Neural progenitor cell (in vitro differentiated cells): ENCODE measurements at places on chromosomes 2 and 18. TPM values are rescaled to one million over a fixed set of nuclear protein-coding genes. Genes with fewer than 3 reads are reported as not detected.
A peak's percentile ranks its signal among the peaks of the same experiment; 100 is the strongest.

DNA sequence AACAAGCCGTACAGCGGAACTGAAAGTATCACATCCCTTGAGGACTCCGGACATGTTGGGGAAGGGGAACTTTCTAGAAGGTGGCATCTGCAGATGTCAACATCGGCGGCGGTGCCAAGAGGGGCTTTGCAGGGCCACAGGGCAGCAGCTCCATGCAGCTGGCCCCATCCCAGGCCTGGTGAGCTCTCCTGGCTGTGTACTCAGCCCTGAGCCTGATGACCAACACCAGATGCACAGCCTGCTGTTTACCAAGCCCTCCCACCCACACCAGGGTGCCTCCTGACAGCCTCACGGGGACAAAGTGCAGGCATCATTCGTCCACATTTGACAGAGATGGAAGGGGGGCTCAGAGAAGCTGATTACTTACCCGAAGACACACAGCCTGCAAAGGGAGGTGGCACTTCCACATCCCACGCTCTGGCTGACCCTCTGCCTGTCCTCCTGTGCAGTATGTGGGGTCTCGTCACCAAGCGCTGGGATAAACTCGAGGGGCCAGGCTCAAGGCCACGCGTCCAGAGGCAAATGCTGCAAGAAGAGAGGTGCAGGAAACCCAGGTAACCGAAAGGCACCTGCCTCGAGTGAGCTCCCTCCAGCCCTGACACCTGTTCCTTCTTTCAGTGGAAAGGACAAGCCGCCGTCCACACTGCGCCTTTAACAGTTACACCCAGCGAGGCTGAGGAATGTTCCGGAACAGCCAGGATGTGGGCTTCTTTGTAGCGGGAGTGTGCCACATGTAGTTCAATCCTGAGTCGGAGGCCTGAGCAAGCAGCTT is 69.0 kb upstream of the ASAP2 start:
- H3K4me1 ChIP-seq = peaks cover 11% of the 10 kb centered on the region
- no peaks in the 10 kb centered on the region for H3K36me3 ChIP-seq
- peaks cover 24% of the 10 kb centered on the region for H3K27me3 ChIP-seq
- no peak for DNase-seq
- no peak overlapping the region for H3K27ac ChIP-seq
- no peak overlapping the region for H3K4me3 ChIP-seq

KCNJ13 gene
- 19.6 and 21.9 TPM in 2 replicates for total RNA-seq

DNA sequence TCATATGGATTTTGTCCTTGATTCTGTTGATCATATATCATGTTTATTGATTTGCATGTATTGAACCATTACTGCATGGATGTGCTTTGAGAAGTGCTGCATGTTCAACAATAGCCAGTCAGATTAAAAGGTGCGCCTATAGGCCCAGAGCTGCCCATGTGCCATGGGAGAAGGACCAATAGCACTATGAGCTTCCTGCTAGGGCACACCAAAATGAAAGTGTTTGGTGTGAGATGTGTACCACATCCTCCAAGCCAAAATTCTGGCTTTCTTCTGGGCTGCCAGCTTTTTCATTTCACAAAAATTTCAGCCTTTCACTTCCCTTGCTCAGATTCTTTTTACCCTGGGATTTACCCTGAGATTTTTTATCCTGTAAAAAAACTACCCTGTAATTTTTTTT is 34.8 kb upstream of the MMADHC start:
- H3K4me3 ChIP-seq = no peak overlapping the region
- no peak for DNase-seq
- no peak overlapping the region for H3K27ac ChIP-seq
- H3K27me3 ChIP-seq = no peaks in the 10 kb centered on the region

DNA sequence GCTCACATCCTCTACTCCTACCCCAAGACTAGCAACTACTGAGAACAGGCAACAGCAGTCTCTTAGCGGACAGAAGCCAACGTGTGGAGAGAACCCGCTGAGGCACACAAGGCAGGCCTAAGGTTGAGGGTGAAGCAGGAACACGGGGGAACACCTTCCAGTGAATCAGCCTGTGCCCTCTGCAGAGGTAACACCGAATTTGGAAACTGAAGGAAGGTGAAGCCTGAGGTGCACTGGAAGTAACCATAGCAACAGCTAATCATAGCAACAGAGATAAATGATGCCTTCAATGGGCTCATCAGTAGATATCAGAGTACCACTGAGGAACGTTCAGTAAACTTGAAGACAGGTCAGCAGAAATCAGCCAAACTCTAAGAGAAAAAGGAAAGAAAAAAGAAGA is 43.3 kb downstream of the OSBPL1A start:
- H3K4me3 ChIP-seq = no peak overlapping the region
- H3K27ac ChIP-seq = no peak overlapping the region
- H3K36me3 ChIP-seq = no peaks in the 10 kb centered on the region

UGT1A1 gene
- not detected in 2 replicates for total RNA-seq

GRCh38 chr2:226773291-226773690 is 26.3 kb downstream of the IRS1 start:
- DNase-seq = no peak
- H3K36me3 ChIP-seq = no peaks in the 10 kb centered on the region
- H3K27ac ChIP-seq = no peak overlapping the region
- H3K4me3 ChIP-seq = no peak overlapping the region
- no peaks in the 10 kb centered on the region for H3K4me1 ChIP-seq
- no peaks in the 10 kb centered on the region for H3K27me3 ChIP-seq

- no peaks in the 10 kb centered on the region for H3K27me3 ChIP-seq
- peaks cover 8% of the 10 kb centered on the region for H3K4me1 ChIP-seq
- peak overlapping the region; percentile 68 for H3K4me3 ChIP-seq
- H3K36me3 ChIP-seq = no peaks in the 10 kb centered on the region
- no peak for DNase-seq
Measured at GRCh38 chr2:74146929-74147726, 584 bp downstream of the BOLA3 start.

- no peaks in the 10 kb centered on the region for H3K27me3 ChIP-seq
- peak; percentile 85 for DNase-seq
- H3K36me3 ChIP-seq = no peaks in the 10 kb centered on the region
- H3K4me1 ChIP-seq = peaks cover 26% of the 10 kb centered on the region
Measured at GRCh38 chr2:49972699-49973098, 818.4 kb upstream of the FSHR start.

DNA sequence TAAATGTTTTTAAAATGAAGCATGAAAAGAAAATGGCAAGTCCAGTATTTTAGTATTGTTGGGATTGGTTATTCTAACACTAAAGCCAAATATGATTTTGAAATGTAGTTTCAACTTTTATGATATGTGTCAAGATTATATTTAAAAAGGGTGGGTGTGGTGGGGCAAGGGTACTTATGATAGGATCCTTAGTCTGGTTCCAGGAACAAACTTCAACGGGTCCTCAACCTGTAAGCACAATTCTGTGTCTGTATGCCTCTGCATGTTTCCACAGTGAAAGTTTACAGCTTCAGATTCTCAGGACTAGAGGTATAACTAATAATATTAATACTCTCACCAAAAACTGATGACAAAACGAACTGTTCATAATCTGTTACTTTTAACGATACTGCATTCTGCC is 5.8 kb downstream of the USP34 start:
- peak overlapping the region; percentile 51 for H3K27ac ChIP-seq
- no peak overlapping the region for H3K4me3 ChIP-seq
- no peaks in the 10 kb centered on the region for H3K27me3 ChIP-seq
- DNase-seq = no peak
- peaks cover 20% of the 10 kb centered on the region for H3K4me1 ChIP-seq
- no peaks in the 10 kb centered on the region for H3K36me3 ChIP-seq

- H3K27me3 ChIP-seq = no peaks in the 10 kb centered on the region
- H3K36me3 ChIP-seq = no peaks in the 10 kb centered on the region
- H3K4me3 ChIP-seq = no peak overlapping the region
- no peak overlapping the region for H3K27ac ChIP-seq
- DNase-seq = no peak
Measured at GRCh38 chr2:141271346-141271745, 859.5 kb downstream of the LRP1B start.

DNA sequence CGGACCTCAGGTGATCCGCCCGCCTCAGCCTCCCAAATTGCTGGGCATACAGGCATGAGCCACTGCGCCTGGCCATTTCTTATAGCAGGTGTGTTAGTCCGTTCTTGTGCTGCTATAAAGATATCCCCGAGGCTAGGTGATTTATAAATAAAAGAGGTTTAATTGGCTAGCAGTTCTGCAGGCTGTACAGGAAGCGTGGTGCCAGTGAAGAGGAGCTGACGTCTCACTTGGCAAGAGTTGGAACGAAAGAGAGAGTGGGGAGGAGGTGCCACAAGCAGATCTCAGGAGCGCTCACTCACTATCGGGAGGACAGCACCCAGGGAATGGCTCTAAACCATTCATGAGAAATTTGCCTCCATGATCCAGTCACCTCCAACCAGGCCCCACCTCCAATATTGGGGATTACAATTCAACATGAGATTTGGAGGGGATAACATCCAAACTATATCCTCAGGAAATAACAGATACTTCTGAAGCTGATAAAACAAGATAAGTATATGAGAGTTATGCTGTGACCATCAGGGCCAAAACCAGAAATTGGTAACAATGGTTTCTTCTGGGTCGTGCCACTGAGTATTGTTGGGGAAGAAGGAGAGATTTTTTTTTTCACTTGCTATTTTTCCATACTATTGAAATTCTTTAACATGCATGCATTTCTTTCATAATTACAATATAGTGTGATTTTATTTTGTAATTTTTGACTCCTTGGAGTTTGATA is 7.4 kb upstream of the RMC1 start:
- H3K27ac ChIP-seq = no peak overlapping the region
- no peaks in the 10 kb centered on the region for H3K27me3 ChIP-seq
- H3K36me3 ChIP-seq = peaks cover 5% of the 10 kb centered on the region
- no peak for DNase-seq
- H3K4me3 ChIP-seq = no peak overlapping the region

DNA sequence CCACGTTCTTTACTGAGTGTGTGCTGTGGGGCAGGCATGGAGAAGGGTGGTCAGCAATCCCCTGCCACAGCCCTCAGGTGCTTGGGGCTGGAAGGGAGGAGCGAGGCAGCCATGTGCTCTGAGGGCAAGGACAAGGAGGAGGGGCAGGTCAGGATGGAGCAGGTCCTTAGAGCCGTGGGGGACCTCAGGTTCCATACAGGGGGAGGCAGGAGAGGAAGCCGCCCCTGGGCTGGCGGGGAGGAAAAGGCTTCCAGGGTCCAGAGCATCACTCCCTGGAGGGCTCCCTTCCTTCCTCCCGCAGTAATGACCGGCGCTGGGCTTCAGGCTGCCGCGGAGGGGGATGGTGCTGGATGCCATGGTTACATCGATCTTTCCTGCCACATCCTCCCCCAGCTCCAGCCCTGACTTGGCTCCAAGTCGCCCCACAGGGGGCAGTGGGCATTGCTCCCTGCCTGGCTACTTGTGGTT is 6.6 kb downstream of the GAREM2 start:
- peaks cover 21% of the 10 kb centered on the region for H3K27me3 ChIP-seq
- no peak overlapping the region for H3K27ac ChIP-seq
- DNase-seq = peak; percentile 53
- H3K4me1 ChIP-seq = peaks cover 30% of the 10 kb centered on the region
- H3K4me3 ChIP-seq = peak overlapping the region; percentile 62

MAP2 gene
- 95.0 and 102 TPM in 2 replicates for total RNA-seq

UGT1A4 gene
- not detected in 2 replicates for total RNA-seq

RELCH gene
- 27.9 and 40.9 TPM in 2 replicates for total RNA-seq

DNA sequence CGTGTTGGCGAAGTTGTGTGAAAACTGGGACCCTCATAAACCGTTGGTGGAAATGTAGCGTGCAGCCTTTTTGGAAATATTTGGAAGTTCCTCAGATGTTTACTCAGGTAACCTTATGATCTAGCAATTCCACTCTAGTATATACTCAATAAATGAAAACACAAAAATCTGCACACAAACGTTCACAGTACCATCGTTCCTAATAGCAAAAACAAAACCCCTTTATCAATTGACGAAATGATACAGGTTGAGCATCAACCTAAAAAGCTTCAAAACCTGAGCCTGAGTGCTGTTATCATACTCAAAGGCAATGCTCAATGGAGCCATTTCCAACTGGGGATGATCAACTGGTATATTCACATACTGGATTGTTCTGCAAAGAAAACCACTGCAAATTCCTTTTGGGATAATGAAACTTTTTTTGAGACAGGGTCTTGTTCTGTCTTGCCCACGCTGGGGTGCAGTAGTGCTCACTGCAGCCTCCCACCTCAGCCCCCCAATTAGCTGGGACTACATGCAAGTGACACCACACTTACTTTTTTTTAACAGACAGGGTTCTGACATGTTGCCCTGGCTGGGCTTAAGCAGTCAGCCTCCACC is 777 bp upstream of the C18orf32 start:
- peak overlapping the region; percentile 77 for H3K27ac ChIP-seq
- H3K27me3 ChIP-seq = no peaks in the 10 kb centered on the region
- DNase-seq = peak; percentile 4
- peaks cover 37% of the 10 kb centered on the region for H3K4me1 ChIP-seq
- H3K36me3 ChIP-seq = peaks cover 21% of the 10 kb centered on the region

B3GNT7 gene
- total RNA-seq = 0.90 and 1.5 TPM in 2 replicates

DNA sequence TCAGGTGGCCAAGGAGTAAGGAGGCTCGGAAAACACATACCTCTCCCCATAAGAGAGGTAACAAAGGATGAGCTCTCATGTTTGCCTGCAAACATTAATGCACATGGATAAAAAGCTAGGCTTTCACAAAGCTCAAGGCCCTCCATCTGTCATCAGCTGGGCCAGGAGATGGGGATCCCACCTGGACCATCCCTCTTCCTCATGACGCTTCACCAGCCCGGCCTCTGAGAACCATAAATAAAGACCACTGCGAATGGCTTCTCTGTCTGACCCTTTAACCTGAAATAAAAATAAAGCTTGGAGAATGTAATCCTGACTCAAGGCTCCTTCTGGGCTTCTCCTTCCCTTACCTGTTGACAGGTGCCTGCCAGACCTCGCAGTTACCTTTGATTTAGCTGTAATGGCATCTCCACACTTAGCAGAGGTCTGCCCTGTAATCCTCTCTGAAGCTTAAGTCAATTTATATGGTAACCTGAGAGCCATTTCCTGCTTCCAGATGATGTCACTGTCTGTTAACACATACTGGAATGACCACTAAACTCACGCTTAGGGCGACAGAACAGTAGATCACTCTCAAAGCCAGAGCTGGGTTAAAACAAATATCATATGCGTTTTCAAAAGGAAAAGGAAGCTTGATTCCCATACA is 29.3 kb upstream of the FOXI3 start:
- no peak for DNase-seq
- no peak overlapping the region for H3K27ac ChIP-seq
- H3K36me3 ChIP-seq = no peaks in the 10 kb centered on the region
- no peaks in the 10 kb centered on the region for H3K4me1 ChIP-seq

GRCh38 chr2:56357655-56358295 is 174.0 kb downstream of the CCDC85A start:
- DNase-seq = no peak
- H3K27me3 ChIP-seq = no peaks in the 10 kb centered on the region
- H3K36me3 ChIP-seq = no peaks in the 10 kb centered on the region
